HCEC 1CT (cell line): ENCODE measurements at places on chromosomes 12 and 14.
A peak's percentile ranks its signal among the peaks of the same experiment; 100 is the strongest.

DNA sequence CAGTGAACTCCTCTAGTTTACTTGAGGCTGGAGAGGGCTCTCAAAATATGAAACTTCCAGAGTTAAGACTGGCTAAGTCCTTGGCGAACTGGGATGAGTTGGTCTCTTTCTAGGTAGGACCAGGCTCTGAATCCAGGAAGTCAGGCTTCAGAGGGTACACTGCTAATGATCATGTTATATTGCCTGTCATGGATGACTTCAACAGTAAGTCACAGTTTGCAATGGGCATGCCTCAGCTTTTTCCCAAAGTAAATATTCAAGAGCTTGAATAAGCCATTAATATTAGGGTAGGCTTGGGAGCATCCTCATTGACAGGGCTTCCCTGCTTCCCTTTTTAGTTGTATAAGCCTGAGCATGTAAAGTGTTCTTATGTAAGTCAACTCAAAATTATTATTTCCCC, 61.7 kb upstream of the PTHLH start:
- DNase-seq = no peak

- DNase-seq = no peak
Measured at GRCh38 chr12:122018937-122019336, 2.7 kb upstream of the BCL7A start.

DNA sequence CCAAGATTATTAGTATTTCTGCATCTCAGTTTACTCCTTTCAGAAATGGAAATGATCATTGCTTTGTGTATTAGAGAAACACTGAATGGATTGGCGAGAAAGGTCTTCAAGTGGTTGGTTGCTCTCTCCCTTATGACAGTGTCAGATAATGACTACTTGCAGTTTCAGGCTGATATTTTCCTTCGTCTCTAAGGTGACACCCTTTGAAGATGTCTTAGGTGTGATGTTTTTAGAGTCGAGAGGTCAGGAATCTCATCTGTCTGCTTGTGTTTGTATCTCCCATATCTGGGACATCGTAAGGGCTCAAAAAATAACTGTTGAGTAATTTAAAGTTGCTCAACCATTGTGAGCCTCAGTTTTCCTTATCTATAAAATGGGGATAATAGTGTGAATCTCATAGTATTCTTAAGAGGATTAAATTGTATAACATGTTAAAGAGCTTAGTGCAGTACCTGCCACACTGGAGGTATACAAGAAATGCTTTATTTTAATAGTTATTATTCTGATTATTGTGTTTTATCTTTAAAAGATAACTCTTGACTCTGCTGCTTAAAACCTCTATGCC, 40.1 kb downstream of the NPAS3 start:
- no peak for DNase-seq

DNA sequence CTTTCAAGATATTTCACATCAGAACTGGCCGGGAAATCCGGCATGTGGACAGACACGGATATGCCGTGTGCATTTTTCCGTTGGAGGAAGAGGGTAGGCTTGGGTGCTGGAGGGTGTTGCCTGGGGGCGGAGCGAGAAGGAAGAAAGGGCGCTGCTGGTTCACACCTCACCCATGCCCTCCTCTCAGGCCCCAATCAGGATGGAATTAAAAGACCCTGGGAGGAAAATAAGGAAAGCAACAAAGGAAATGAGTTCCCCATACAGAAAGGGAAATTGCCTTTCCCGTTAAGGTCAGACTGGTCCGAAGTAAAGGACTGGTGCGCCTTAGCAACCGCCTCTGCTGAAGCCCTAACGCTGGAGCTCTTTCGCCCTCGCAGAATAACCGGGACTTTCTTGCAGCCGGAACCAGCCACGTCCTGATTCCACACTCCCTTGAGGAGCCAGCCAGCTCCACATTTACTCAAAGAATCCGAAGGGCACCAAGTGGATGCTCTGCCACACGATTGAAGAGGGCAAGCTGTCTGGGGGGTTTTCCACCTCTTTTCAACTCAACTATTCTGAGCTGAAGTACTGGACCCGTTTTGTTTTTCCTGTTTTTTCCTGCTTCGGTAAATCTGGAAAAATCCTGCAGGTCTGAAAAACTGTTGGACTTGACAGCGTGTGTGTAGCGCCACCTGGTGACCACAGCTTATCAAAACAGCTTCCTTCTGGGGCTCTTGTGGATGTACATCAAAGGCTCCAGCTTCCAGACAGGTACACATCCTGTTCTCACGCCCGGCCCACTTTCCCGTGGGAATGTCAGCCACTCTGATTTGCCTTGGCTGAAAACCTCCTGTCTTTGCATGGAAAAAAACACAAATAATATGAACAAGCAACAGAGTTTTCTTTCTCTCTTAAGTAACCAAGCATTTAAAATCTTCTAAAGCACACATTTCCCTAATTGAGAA, 37.6 kb upstream of the BCL2L14 start:
- peak; percentile 60 for DNase-seq

DNA sequence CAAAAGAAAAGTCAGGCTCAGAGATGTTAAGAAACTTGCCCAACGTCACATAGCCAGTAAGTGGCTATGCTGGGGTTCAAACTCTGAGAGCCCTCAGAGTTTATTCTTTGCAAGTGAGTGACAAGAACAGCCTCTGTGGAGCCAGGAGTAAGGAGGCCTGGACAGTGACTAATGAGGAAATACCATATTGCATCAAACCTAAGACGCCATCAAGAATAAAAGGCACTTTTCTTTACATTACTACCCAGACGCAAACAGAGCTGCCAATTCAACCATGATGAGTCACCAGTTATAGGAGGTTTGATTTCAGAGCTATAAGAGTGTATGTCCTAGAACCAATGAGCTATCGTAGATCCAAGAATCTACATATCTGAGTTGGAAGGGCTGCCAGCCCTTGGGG, 9.4 kb downstream of the TNFRSF1A start:
- DNase-seq = peak; percentile 87

DNA sequence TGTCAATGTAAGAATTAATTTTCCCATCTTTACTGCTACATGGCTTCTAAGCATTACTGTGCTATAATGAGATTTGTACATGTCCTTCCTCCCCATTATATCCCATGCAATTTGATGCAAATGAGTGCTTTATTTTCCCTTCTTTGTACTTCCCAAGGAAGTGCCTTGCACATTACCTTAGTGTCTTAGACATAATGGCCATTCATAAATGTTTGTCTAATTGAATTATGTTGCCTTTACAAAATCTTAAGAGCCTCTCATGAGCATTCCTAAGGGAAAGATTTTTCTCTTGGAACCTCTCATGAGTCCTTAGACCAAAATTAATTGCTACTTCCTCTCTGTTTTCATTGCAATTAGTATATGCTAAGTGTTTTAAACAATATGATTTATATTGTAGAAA, 741.7 kb downstream of the RERGL start:
- no peak for DNase-seq

DNA sequence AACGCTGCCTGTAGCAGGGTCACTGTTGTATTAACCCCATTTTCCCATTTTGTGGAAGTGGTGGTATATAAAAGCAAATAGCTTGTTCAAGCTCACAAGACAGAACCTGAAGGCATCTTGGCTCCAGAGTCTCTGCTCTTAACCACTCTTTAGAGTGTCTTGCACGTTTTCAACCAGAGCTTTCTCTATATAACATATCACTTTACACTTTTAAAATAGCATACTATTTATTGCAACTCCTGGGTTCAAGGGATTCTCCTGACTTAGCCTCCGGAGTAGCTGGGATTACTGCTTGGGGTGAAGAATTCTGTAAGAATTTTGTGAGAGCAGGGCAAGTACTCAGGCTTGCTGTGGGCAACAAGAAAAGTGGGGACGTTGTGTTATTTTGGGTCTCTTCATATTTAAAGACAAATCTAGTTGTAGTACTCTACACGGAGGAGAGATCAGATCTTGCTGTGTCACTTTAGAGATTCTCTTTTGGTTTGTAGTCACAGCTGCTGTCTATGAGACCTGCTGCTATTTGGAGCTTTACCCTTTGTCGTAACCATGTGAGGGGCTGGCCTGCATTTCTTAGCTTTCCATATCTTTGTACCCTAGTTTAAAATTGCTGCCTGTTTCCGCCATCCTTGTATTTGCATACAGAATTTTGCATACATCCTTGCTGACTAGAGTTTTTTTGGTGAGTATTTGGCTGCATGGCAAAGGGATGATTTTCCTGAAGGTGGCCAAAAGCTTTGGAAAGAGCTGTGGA, 40.7 kb downstream of the WDR20 start:
- DNase-seq = no peak

GRCh38 chr14:72549854-72550253, 344.0 kb downstream of the DPF3 start:
- DNase-seq = no peak

GRCh38 chr14:83255727-83256090, 1722.1 kb upstream of the SEL1L start:
- DNase-seq = no peak

- DNase-seq = no peak
Measured at GRCh38 chr14:47739541-47739940, 64.1 kb upstream of the MDGA2 start.

DNA sequence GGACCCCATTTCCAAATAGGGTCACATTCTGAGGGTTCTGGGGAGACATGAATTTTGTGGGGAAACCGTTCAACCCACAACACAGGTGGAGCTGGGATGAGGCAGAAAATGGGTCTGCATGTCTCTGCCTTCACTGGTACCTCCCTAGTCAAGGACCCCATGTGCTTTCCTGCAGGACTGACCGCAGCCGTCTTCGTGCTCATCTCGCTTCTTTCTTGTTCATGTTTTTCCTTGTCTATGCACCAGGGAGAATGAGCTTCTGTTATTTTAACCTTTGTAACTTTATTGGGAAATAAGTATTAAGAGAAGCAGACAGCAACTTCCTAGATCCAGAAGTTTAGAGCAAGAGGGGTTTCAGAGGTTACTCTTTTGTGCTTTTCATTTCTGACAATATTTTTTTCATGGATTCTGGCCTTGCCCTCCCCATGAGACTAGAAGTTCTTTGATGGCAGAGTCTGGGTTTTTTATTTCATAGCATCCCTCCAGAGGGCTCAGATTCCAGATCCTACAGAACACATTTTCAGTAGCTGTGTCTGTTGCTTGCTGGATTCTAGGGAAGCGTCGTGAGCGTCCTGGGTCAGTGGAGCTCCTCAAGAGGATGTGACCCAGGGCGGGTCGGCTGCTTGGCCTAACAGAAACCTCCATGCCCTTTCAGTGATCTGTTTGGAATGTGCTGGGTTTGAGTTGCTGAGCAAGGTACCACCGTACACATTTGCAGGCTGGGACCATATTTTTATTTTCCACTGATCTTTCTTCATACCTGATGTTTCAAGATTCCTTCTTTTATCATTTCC, 104.2 kb downstream of the ADGRD1 start:
- DNase-seq = no peak

GRCh38 chr12:22658214-22658613, 33.2 kb downstream of the ETNK1 start:
- peak; percentile 88 for DNase-seq

GRCh38 chr12:3597526-3598210, 106.7 kb downstream of the PRMT8 start:
- no peak for DNase-seq

- no peak for DNase-seq
Measured at GRCh38 chr12:9730011-9730410, 2.9 kb downstream of the CLECL1 start.

DNA sequence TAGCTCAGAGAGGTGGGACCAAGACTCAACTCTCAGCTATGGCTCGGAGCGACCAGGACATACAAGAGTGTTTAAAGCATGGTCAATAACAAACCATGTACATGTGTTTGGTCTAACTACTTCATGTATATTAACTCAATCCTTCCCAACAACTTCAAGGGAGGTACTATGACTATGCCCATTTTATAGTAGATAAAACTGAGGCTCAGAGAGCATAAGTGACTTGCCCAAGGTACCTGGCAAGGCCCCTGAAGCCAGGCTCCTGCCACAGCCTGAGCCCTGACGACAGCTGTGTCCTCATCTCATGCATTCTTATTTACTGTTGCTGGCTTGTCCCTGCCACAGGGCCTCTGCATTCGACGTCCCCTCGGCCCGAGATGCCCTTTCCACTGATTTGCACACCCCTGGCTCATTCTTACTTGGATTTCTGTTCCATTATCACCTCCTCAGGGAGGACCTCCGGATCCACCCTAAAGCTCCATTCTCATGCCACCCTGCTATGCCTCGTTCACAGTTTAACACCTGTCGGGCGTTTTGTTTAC, 2.6 kb downstream of the TESC start:
- no peak for DNase-seq

- DNase-seq = no peak
Measured at GRCh38 chr12:58372298-58372697, 430.9 kb downstream of the ATP23 start.

DNA sequence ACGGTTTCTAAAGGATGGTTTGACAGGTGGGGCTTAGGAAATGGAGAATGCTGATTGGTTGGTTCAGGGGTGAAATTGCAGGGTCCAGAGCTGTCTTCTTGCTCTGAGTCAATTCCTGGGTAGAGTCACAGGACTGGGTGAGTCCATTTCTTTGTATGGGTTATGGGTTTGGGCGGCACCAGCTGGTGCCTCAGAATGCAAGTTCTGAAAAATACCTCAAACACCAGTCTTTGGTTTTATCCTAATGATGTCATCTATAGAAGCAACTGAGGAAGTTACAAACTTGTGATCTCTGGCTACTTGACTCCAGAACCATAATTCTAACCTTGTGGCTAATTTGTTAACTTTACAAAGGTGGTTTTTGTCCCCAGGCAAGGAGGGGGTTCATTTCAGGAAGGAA, 47.6 kb upstream of the EIF5 start:
- no peak for DNase-seq

- DNase-seq = no peak
Measured at GRCh38 chr12:39157696-39158342, 252.4 kb upstream of the CPNE8 start.

GRCh38 chr12:83143950-83144349, 457.2 kb downstream of the TMTC2 start:
- DNase-seq = no peak

- DNase-seq = no peak
Measured at GRCh38 chr12:74456431-74456830, 81.2 kb upstream of the ATXN7L3B start.

DNA sequence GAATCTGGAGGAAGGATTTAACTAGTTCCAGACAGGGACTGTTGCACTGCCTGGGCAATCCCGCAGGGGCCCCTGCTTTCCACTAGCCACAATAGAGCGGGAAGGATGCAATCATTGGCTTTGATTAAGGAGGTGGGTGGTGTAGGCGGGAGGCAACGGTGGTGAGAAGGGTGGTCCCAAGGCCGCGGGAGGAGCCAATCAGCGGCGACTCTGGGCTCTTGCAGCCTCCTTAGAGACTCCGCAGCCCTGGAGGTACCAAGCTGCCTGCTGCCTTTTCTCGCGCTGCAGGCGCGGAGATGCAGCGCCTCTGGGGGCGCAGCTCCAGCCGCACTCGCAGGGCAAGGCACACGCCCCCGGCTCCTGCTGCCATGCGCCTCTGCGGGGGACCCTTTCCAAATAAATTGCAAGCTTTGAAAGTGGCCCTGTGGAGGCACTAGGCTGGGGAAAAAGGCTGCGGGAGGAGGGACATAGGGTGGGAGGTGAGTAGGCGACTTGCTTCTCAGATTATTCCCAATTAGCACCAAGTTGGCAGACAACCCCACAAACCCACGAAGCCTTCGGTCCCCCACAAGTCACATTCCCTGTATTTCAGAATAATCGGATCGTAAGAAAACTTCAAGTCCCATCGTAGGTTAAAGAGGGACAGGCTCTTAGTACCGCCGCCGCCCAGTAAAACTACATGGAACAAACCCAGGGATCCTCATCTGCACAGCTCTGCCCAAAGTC, 858 bp upstream of the KCNA1 start:
- DNase-seq = no peak

GRCh38 chr12:96136161-96136560, 58.0 kb upstream of the ELK3 start:
- DNase-seq = peak; percentile 38
